ENCODE measurements at places on chromosomes 16 and 17. TPM values are rescaled to one million over a fixed set of nuclear protein-coding genes. Genes with fewer than 3 reads are reported as not detected.

Gene NHLRC4
- 3.0 TPM for total RNA-seq

Gene SLFN5
- total RNA-seq = 249 TPM

- H3K27ac ChIP-seq = no peak overlapping the region
- H3K4me3 ChIP-seq = no peak overlapping the region
These were observed 34.5 kb downstream of the HSBP1 start for GRCh38 chr16:83842291-83842690.

DNA sequence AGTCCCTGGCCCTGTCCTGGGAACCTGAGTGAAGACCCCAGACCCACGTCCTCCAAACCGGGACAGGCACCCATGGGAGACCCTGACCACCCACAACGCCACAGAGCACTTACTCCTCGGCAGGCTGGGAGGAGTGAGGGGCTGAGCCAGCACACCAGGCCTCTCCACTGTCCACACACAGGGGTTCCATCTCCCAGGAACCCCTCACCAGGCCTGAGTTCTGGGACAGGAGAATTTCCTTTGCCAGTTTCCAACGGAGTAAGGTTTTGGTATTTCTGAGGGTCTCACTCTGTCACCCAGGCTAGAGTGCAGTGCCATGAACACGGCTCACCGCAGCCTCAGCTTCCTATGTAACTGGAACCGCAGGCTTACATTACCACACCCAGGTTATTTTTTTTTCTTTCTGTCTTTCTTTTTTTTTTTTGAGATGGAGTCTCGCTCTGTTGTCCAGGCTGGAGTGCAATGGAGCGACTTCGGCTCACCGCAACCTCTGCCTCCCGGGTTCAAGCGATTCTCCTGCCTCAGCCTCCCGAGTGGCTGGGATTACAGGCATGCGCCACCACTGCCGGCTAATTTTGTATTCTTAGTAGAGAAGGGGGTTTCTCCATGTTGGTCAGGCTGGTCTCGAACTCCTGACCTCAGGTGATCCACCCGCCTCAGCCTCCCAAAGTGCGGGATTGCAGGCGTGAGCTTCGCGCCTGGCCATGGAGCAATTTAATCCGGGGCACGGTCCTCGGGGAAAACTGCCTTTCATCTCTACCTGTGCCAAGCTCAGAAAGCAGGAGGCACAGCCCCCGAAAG is 1.6 kb downstream of the PGAP6 start:
- peak overlapping the region; percentile 80 for H3K4me3 ChIP-seq
- peaks cover 5% of the 10 kb centered on the region for H3K27me3 ChIP-seq
- H3K4me1 ChIP-seq = peaks cover 9% of the 10 kb centered on the region
- H3K27ac ChIP-seq = peak overlapping the region; percentile 84
- no peaks in the 10 kb centered on the region for H3K36me3 ChIP-seq

GRCh38 chr16:47258874-47259461 is 115.2 kb upstream of the NETO2 start:
- H3K36me3 ChIP-seq = peaks cover 10% of the 10 kb centered on the region
- DNase-seq = no peak
- H3K4me1 ChIP-seq = no peaks in the 10 kb centered on the region
- H3K27ac ChIP-seq = no peak overlapping the region
- H3K4me3 ChIP-seq = no peak overlapping the region

Gene PPY
- not detected for total RNA-seq

DNA sequence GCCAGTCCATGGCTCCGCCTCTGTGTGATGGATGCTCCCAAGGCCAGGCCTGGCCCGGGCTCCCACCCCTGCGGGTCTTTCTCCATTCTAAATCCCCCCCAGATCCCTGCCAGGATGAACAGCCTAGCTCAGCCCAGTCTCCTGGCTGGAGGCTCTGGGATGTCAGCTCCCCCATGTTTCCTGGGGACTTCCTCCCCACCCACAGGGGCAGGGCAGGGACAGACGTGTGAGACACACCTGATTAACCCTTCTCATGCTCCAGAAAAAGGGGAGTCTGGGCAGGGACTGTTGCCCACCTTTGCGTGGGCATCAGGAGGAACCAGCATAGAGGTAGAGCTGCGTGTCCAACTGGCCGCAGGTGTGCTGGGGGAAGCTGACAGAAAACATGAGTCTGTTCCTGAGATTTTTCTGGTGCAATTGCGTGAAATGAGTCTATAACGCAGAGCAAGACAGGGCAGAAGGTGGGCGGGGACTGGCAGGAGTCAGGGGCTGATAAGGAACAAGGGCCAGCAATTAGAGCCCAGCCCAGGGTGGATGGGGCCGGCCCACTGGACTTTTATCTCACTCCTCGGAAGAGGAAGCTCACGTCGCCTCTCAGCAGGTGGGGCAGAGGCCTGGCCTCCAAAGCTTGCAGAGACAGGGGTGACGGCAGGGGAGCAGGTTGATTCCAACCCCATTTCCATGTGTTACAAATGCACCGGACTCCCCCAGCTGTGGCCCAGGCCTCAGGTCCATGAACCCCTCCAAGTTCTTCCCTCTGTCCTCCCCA is 238.2 kb downstream of the RBFOX3 start:
- no peaks in the 10 kb centered on the region for H3K4me1 ChIP-seq
- H3K27me3 ChIP-seq = peaks cover 3% of the 10 kb centered on the region
- no peaks in the 10 kb centered on the region for H3K36me3 ChIP-seq

DNA sequence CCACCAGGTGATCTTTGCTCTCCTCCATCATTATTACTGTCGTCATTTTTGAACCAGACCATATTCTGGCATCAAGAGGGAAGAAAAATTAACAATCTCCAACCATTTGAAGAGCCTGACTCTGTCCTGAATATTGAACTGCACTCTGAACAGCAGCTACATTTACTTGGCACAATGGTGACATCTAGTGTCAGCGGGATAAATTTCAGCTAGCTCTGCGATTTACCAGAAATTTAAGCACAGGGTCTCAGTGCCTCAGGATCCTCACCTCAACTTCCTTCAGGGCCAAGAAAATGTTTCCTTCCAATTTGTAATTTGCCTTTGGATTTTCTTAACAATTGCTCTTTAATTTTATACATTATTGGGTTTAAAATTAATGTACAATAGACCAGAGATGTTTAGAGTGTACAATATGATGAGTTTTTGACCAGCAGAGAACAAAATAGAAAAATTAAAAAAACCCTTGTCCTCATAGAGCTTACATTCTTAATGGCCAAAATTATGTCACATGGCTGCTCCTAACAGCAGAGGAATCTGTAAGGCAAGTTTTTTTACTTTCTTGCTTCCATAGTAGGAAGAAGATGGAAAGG is 10.7 kb upstream of the ZNF19 start:
- no peak overlapping the region for H3K27ac ChIP-seq
- no peaks in the 10 kb centered on the region for H3K36me3 ChIP-seq
- H3K4me3 ChIP-seq = no peak overlapping the region
- H3K27me3 ChIP-seq = peaks cover 5% of the 10 kb centered on the region

- H3K36me3 ChIP-seq = no peaks in the 10 kb centered on the region
- no peak overlapping the region for H3K27ac ChIP-seq
- H3K4me3 ChIP-seq = no peak overlapping the region
- DNase-seq = no peak
- no peaks in the 10 kb centered on the region for H3K4me1 ChIP-seq
These were observed 48.3 kb downstream of the ARHGAP23 start for GRCh38 chr17:38476549-38476948.

- peaks cover 5% of the 10 kb centered on the region for H3K4me1 ChIP-seq
- DNase-seq = no peak
- H3K27me3 ChIP-seq = no peaks in the 10 kb centered on the region
- no peak overlapping the region for H3K27ac ChIP-seq
These were observed 36.4 kb downstream of the SNX20 start for GRCh38 chr16:50644729-50645128.

DNA sequence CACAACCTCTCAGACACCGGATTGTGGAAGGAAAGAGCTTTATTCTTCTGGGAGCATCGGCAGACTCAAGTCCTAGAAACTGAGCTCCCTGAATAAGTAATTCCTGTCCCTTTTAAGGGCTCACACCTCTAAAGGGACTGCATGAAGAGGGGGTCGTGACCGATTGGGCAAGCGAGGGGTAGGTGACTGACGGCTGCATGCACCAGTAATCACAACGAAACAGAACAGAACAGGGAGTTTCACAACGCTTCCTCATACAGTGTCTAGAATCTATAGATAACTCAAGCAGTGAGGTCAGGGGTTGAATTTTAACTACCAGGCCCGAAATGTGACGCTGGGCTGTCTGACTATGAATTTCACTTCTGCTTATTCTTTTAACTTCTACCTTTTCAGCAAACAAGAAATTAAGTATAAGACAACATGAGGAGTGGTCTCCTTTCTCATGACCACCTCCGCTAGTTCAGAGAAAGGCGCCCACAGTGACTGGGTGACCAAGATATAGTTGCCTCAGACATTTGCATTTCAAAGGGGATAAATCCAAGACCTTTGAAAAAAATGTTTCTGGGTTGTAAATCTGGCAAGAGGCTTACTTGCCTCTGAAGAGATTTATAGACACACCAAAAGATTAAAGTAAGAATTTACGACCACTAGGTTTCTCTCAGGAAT is 88.4 kb upstream of the ATF7IP2 start:
- H3K4me1 ChIP-seq = no peaks in the 10 kb centered on the region
- no peak overlapping the region for H3K4me3 ChIP-seq
- no peaks in the 10 kb centered on the region for H3K36me3 ChIP-seq
- H3K27ac ChIP-seq = no peak overlapping the region
- no peaks in the 10 kb centered on the region for H3K27me3 ChIP-seq
- no peak for DNase-seq

GRCh38 chr16:361341-361871 is 8.9 kb upstream of the AXIN1 start:
- H3K4me1 ChIP-seq = peaks cover 4% of the 10 kb centered on the region
- peaks cover 3% of the 10 kb centered on the region for H3K27me3 ChIP-seq
- H3K27ac ChIP-seq = no peak overlapping the region
- H3K4me3 ChIP-seq = no peak overlapping the region
- no peak for DNase-seq

Gene TMC8
- total RNA-seq = 340 TPM

Gene PLA2G10
- not detected for total RNA-seq

GRCh38 chr16:81163671-81164070 is 67.5 kb upstream of the GCSH start:
- no peak overlapping the region for H3K27ac ChIP-seq
- DNase-seq = no peak
- H3K27me3 ChIP-seq = no peaks in the 10 kb centered on the region
- no peak overlapping the region for H3K4me3 ChIP-seq

DNA sequence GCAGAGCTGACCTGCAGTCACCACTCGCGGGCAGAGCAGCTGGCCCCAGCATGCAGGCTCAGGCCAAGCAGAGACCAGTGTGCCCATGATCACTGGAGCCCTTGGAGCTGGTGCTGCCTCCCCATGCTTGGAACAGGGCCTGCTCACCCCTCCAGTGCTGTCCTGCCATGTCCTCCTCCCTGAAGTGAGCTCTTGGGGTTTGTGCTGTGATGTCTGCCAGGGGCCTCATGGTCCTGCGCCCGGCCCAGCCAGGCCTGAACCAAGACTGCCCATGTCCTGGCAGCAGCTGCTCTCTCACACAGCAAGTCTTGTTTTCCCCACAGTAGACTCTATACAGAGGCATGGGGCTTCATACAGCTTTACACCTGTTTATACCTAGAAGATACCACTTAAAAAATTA is 24.6 kb downstream of the TMEM11 start:
- peaks cover 12% of the 10 kb centered on the region for H3K36me3 ChIP-seq
- peaks cover 8% of the 10 kb centered on the region for H3K4me1 ChIP-seq
- H3K27me3 ChIP-seq = no peaks in the 10 kb centered on the region
- no peak overlapping the region for H3K4me3 ChIP-seq
- H3K27ac ChIP-seq = no peak overlapping the region

Gene PIK3R6
- total RNA-seq = 15.8 TPM

Measured in activated naive CD8-positive, alpha-beta T cell treated with anti-CD3 and anti-CD28 coated beads, Interleukin-2, amount 10 ng/mL, durations not matched to agents 7 days and 5 days (primary cell).